Foreskin keratinocyte (primary cell): ENCODE measurements at places on chromosomes 3 and 15.

DNA sequence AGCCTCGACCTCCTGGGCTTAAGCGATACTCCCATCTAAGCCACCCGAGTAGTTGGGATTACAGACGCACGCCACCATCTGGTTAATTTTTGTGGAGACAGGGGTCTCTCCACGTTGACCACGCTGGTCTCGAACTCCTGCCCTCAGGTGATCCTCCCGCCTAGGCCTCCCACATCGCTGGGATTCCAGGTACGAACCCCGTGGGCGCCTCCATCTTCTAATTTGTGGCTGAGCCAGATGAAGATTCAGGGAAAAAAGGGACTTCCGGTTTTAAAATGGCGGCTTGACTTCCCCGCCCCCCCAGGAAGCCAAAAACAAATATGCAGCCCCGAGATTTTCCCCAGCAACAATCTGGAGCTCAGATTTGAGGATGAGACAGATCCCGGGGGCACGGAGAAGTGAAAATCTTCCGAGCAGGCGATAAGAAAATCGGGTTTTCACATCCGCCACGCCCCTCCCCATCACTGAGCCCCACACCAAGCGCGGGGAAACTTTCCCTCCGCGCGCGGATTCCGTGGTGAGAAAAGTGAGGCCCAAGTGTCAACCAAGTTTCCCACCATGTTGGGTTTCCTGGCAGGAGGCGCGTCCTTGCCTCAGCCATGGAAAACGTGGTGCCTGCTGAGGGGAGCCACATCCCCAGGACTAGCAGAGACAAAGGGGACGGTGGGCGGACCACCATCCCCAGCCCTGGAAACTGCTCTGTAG, 15.4 kb downstream of the CHST14 start:
- DNase-seq, result no peak

- peak; percentile 49 for DNase-seq
Observed at GRCh38 chr3:156862338-156862737, 36.2 kb downstream of the LEKR1 start.

GRCh38 chr15:94029495-94029894, 201.9 kb upstream of the MCTP2 start:
- peak; percentile 42 for DNase-seq

GRCh38 chr3:154235330-154235729, 89.0 kb downstream of the DHX36 start:
- DNase-seq, result peak; percentile 66

DNA sequence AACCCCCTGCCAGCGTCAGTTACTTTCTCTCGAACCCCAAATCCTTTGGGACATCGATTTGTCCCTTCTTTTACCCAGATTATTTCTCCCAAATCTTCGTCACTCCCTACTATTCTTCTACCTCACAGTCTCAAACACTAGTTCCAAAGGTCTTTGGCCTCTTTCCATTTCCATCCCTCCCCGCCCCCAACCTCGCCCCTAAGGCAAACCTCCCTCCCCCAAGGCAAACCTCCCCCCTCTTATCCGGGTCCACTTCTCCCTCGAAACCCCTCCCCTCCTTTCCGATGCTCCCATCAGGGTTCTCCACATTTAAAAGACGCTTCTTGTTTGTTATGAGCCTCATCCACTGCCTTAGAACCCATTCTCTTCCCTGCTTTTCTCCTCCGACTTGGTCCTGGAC, 583 bp downstream of the EAF1 start:
- DNase-seq, result no peak
